ENCODE measurements at places on chromosomes 1 and 21. TPM values are rescaled to one million over a fixed set of nuclear protein-coding genes. Genes with fewer than 3 reads are reported as not detected.

FHAD1 gene
- 0.95 TPM for total RNA-seq

IVL gene
- total RNA-seq, result not detected

ABL2 gene
- 22.7 TPM for total RNA-seq

CRABP2 gene
- 10.4 TPM for total RNA-seq

LYPD8 gene
- total RNA-seq, result not detected

PTAFR gene
- total RNA-seq, result 2.9 TPM

NAV1 gene
- total RNA-seq, result 9.1 TPM

LCE2A gene
- not detected for total RNA-seq

OR6N1 gene
- total RNA-seq, result not detected

DNAJC16 gene
- total RNA-seq, result 16.2 TPM

RAP1GAP gene
- 9.4 TPM for total RNA-seq

ZNF683 gene
- total RNA-seq, result not detected

GRCh38 chr1:146019231-146020057 lies 2.1 kb downstream of the HJV start:
- H3K36me3 ChIP-seq, result no peaks in the 10 kb centered on the region
- peaks cover 2% of the 10 kb centered on the region for H3K4me1 ChIP-seq
- H3K4me3 ChIP-seq, result peak overlapping the region; percentile 2
- no peak overlapping the region for H3K27ac ChIP-seq
- no peak for DNase-seq

- no peak overlapping the region for H3K4me3 ChIP-seq
- no peaks in the 10 kb centered on the region for H3K27me3 ChIP-seq
- H3K4me1 ChIP-seq, result no peaks in the 10 kb centered on the region
- H3K27ac ChIP-seq, result no peak overlapping the region
Measured at GRCh38 chr1:225517697-225518096, 89.9 kb upstream of the LBR start.

GRCh38 chr1:234633246-234634003 lies 23.4 kb upstream of the IRF2BP2 start:
- no peaks in the 10 kb centered on the region for H3K36me3 ChIP-seq
- no peak overlapping the region for H3K27ac ChIP-seq
- H3K27me3 ChIP-seq, result no peaks in the 10 kb centered on the region
- DNase-seq, result no peak
- H3K4me1 ChIP-seq, result no peaks in the 10 kb centered on the region

DNA sequence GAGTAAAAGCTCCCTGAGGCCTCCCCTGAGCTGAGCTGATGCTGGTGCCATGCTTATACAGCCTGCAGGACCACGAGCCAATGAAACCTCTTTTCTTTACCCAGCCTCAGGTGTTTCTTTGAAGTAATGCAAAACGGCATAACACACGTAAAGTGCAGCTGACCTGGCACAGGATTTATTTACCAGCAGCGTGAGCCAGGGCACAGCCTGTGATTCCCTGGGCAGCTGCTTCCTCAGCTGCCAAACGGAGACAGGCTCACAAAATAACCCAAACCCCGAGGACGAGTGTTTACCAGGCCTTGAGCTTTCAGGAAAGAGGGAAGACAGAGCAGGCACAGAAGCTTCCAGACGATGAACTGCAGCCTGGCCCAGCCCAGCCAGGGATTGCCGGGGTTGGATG lies 120.6 kb upstream of the ARHGEF16 start:
- DNase-seq, result no peak
- no peaks in the 10 kb centered on the region for H3K36me3 ChIP-seq
- no peak overlapping the region for H3K4me3 ChIP-seq
- no peaks in the 10 kb centered on the region for H3K27me3 ChIP-seq
- H3K4me1 ChIP-seq, result peaks cover 2% of the 10 kb centered on the region
- no peak overlapping the region for H3K27ac ChIP-seq

GRCh38 chr1:45200906-45201500 lies 5.4 kb downstream of the ZSWIM5 start:
- H3K36me3 ChIP-seq, result no peaks in the 10 kb centered on the region
- no peak for DNase-seq
- no peaks in the 10 kb centered on the region for H3K4me1 ChIP-seq
- no peak overlapping the region for H3K27ac ChIP-seq

DNA sequence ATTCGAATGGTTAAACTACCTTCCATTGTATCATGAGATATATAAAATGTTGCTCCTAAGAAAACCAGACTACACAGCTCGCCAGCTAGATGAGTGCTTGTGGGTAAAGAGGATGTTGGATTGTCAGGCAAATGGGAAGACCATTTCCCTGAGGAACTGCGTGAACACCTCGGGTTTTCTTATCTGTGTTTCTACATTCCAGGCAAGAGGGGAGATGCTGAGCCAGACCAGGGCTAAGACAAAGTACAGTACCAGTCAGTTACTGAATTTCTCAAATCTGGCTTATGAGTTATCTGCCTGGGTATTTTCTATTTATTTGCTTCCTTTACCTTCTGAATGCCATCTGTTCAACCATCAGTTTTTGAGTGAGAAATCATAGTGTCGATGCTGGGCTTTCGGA lies 170.8 kb downstream of the PLA2G4A start:
- no peak for DNase-seq
- no peak overlapping the region for H3K27ac ChIP-seq

DNA sequence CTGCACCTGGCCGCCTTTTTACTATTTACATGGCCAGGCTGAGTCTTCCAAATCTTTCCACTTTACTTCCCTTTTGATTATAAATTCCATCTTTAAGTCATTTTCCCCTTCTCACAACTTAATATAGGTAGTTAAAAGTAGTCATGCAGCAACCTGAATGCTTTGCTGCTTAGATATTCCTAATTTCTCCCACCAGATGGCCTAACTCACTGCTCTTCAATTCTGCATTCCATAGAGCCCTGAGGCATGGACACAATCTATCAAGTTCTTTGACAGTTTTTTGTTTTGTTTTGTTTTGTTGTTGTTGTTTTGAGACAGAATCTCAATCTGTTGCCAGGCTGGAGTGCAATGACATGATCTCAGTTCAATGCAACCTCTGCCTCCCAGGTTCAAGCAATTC lies 21.7 kb upstream of the FAAH start:
- H3K27ac ChIP-seq, result no peak overlapping the region
- H3K4me1 ChIP-seq, result no peaks in the 10 kb centered on the region
- H3K36me3 ChIP-seq, result no peaks in the 10 kb centered on the region
- H3K4me3 ChIP-seq, result no peak overlapping the region
- no peaks in the 10 kb centered on the region for H3K27me3 ChIP-seq

DNA sequence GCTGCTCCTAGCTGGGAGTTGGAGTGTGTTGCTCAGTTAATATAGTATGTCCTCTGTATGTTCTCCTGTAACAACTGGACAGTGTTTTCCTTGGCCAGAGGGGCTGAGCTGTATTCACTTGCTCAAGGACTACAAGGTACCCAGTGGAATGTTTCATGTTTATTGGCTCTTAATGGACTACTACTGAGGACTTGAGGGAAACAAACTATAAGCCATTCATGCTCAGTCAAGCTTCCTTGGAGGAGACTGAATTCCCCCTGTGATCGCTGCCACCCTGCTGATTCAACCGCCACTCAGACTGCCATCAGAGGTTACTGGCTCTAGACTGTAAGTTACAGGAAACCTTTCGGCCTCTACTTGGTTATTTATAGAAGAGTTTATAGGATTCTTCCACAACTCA lies 166.6 kb downstream of the ZC3H11B start:
- no peaks in the 10 kb centered on the region for H3K27me3 ChIP-seq
- H3K4me3 ChIP-seq, result no peak overlapping the region
- H3K27ac ChIP-seq, result no peak overlapping the region
- no peaks in the 10 kb centered on the region for H3K36me3 ChIP-seq

DNA sequence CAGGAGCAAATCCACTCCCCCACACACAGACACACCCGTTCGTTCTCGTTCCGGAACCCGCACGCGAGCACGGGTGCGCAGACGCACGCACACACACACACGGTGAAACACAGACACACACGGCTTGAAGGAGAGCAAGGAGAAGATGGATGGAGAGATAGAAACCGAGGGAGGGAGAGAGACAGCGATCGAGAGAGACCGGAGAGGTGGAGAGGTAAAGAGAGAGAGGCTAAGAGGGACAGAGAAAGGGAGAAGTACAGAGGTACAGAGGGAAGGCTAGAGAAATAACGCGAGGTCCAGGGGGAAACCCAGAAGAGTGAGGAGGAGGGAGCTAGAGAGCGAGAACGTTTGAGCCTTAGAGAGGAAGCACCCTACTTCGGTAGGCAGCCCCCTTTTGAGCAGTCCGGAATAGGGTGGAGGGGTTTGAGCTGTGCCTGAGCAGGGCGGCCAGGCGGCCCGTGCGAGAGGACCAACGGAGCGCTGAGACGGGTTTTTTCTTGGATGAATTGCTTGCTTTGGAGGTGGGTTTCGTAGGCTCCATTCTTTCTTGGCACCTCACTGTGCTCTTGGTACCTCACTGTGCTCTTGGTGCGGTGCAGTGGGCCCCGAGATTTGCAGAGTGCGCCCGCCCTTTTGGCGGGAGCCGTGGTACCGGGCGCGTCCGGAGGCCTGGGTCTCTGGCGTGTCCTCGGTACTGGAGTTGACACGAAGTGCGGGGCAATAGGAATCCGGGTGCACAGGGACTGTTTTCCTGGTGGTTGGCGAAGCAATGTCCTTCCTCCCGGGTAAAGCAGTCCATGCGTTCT lies 88.4 kb upstream of the RHOU start:
- H3K36me3 ChIP-seq, result no peaks in the 10 kb centered on the region
- DNase-seq, result peak; percentile 65
- no peaks in the 10 kb centered on the region for H3K27me3 ChIP-seq
- H3K4me3 ChIP-seq, result peak overlapping the region; percentile 42
- H3K4me1 ChIP-seq, result peaks cover 5% of the 10 kb centered on the region
- peak overlapping the region; percentile 56 for H3K27ac ChIP-seq

- H3K36me3 ChIP-seq, result no peaks in the 10 kb centered on the region
- H3K27me3 ChIP-seq, result no peaks in the 10 kb centered on the region
- no peak for DNase-seq
- H3K27ac ChIP-seq, result no peak overlapping the region
Measured at GRCh38 chr1:11078631-11079030, 18.8 kb upstream of the SRM start.

DNA sequence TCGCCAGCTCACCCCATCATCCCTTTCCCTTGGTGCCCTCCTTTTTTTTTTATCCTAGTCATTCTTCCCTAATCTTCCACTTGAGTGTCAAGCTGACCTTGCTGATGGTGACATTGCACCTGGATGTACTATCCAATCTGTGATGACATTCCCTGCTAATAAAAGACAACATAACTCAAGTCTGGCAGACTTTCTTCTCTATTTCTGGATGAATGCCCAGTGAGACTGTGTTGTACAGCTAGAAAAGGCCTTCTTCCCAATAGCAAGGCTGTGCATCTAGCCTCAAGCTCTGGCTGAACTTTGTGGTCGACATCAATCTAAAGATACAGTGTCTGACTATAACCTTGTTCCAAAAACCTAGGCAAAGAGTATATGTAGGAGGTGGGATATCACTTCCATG lies 6.4 kb downstream of the IL24 start:
- no peak overlapping the region for H3K4me3 ChIP-seq
- no peaks in the 10 kb centered on the region for H3K27me3 ChIP-seq
- H3K36me3 ChIP-seq, result no peaks in the 10 kb centered on the region
- no peak overlapping the region for H3K27ac ChIP-seq
- no peaks in the 10 kb centered on the region for H3K4me1 ChIP-seq

DNA sequence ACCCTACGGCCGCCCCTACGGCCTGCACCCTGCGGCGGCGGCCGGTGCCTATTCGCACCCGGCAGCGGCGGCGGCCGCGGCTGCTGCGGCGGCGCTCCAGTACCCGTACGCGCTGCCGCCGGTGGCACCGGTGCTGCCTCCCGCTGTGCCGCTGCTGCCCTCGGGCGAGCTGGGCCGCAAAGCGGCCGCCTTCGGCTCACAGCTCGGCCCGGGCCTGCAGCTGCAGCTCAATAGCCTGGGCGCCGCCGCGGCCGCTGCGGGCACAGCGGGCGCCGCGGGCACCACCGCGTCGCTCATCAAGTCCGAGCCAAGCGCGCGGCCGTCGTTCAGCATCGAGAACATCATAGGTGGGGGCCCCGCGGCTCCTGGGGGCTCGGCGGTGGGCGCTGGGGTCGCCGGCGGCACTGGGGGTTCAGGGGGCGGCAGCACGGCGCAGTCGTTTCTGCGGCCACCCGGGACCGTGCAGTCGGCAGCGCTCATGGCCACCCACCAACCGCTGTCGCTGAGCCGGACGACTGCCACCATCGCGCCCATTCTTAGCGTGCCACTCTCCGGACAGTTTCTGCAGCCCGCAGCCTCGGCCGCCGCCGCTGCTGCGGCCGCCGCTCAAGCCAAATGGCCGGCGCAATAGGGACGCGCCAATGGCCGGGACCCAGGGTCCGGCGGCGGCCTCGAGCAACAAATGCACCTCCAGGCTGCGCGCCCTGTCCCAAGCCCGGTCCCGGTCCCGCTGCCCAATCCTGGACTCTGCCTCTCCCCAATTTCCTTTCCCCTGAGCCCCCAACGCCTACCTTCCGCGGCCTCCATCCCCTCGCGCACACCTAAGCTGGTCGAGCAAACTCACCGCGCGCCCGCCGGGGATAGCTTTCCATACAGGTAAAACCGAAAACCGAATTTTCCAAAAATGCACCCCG lies 1.8 kb downstream of the FOXD3 start:
- peak overlapping the region; percentile 2 for H3K4me3 ChIP-seq
- no peak for DNase-seq
- no peak overlapping the region for H3K27ac ChIP-seq

DNA sequence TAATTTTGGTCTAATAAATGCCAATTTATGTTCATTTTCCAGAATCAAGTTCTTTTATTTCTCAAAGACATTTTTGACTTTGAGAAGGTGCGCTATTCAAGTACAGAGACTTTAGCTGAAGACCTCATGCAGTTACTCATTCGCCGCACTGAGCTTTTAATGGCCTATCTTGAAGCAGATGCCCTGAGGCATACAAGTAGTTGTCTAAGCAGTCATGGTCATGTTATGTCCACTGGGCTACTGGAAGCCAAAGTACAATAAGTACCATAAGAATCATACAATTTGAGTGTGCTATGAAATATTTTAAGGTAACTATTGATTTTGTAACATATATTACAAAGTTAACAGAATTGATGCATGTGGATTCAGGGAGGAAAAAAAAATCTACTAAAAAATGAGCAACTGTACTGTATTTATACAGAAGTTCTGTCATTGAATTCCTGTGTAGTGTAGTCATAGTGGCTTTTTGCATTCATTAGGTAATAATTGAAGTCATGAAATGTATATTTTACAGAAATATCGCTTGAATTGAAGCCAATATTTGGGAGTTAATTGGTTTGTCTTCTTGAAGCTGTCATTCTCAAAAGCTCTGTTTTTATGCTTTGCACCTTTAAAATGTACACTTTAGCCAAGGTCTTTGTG lies 13.5 kb upstream of the NEXN start:
- no peaks in the 10 kb centered on the region for H3K4me1 ChIP-seq
- no peak overlapping the region for H3K4me3 ChIP-seq
- DNase-seq, result no peak

GRCh38 chr1:19046972-19047731 lies 90.7 kb upstream of the IFFO2 start:
- no peak overlapping the region for H3K4me3 ChIP-seq
- H3K4me1 ChIP-seq, result peaks cover 4% of the 10 kb centered on the region

- peaks cover 10% of the 10 kb centered on the region for H3K4me1 ChIP-seq
- DNase-seq, result no peak
- no peaks in the 10 kb centered on the region for H3K27me3 ChIP-seq
- no peaks in the 10 kb centered on the region for H3K36me3 ChIP-seq
- peak overlapping the region; percentile 1 for H3K27ac ChIP-seq
Measured at GRCh38 chr1:1325288-1326074, 879 bp downstream of the CPTP start.

GRCh38 chr1:184615301-184615700 lies 139.4 kb downstream of the EDEM3 start:
- H3K27ac ChIP-seq, result no peak overlapping the region
- no peaks in the 10 kb centered on the region for H3K27me3 ChIP-seq
- no peaks in the 10 kb centered on the region for H3K36me3 ChIP-seq
- H3K4me3 ChIP-seq, result no peak overlapping the region
- peaks cover 2% of the 10 kb centered on the region for H3K4me1 ChIP-seq
